Esophagus squamous epithelium (tissue), 5 donors: ENCODE measurements at places on chromosomes 3 and 15. TPM values are rescaled to one million over a fixed set of nuclear protein-coding genes. Genes with fewer than 3 reads are reported as not detected.

- no peaks in the 10 kb centered on the region for H3K27me3 ChIP-seq
- no peak overlapping the region for H3K4me3 ChIP-seq
- H3K4me1 ChIP-seq: no peaks in the 10 kb centered on the region
- no peak overlapping the region for H3K27ac ChIP-seq
- no peaks in the 10 kb centered on the region for H3K36me3 ChIP-seq
- no peak for DNase-seq
Observed at GRCh38 chr3:159480046-159480445, 508.6 kb upstream of the IL12A start.

- no peaks in the 10 kb centered on the region for H3K27me3 ChIP-seq
- H3K4me1 ChIP-seq: peaks cover 7% of the 10 kb centered on the region
- H3K27ac ChIP-seq: peak overlapping the region; percentile 65
- H3K4me3 ChIP-seq: peak overlapping the region; percentile 6
- DNase-seq: no peak
Observed at GRCh38 chr15:71526060-71526820, 284.1 kb upstream of the NR2E3 start.

The CLK3 gene
- total RNA-seq: 46.8 TPM

GRCh38 chr3:157225001-157225400, 65.1 kb upstream of the CCNL1 start:
- H3K27ac ChIP-seq: no peak overlapping the region
- no peaks in the 10 kb centered on the region for H3K4me1 ChIP-seq
- no peak overlapping the region for H3K4me3 ChIP-seq
- no peaks in the 10 kb centered on the region for H3K27me3 ChIP-seq
- no peaks in the 10 kb centered on the region for H3K36me3 ChIP-seq
- no peak for DNase-seq

The QARS1 gene
- total RNA-seq: 258 TPM

GRCh38 chr15:32889214-32889613, 171.4 kb downstream of the GREM1 start:
- no peak overlapping the region for H3K27ac ChIP-seq
- H3K36me3 ChIP-seq: no peaks in the 10 kb centered on the region
- no peak for DNase-seq
- H3K27me3 ChIP-seq: no peaks in the 10 kb centered on the region

DNA sequence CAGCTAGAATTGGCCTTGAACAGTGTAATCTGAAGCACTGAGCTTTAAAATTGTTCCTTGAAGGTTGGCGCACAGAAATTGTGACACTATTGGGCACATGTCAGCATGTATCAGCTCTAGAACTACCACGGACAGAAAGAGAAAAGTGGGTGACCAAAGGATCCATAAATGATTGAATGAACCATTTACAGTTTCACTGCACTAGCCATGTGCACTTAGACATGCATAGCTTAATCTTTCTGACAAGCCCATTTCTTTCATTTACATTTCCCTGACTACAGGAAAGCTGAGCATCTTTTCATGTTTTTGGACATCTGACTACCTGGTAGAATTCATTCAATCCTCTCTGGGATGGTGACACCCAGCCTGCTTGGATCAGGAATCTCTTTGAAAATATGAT, 36.2 kb downstream of the NUDT16 start:
- no peak for DNase-seq
- no peaks in the 10 kb centered on the region for H3K27me3 ChIP-seq
- H3K4me3 ChIP-seq: no peak overlapping the region

DNA sequence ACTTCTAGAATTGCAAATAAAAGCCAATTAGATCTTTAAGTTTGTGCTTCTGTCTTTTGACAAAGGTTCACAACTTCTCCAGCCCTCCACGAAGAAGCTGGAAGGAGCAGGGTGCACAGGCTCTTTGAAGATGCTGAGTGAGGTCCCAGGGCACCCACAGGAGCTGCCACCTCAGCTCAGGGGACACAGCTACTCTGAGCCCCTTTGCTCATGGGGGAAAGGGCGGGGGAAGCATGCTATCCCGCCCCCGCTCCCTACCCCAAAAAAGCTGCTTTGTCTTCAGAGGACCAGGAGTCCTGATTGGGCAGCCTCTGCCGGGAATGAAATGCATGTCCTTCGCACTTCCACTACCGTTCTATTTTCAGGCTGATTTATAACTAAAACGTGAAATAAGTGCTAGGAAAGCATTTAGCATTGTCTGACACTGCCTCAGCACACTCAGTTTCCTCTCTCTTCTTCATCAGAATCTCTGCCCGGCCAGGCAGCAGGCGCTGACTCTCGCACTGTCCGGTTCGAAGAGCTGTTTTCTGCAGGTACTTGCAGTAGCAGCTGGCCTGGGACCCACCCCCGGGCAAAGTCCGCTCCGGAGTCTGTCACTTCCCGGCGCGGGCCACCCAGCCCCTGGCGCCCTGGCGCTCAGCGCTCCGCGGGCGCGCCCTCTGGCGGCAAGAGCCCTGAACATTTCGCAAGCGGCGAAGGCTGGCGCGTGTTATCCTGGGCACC, 45.5 kb upstream of the KLHL25 start:
- peaks cover 19% of the 10 kb centered on the region for H3K27me3 ChIP-seq
- H3K27ac ChIP-seq: no peak overlapping the region
- H3K36me3 ChIP-seq: no peaks in the 10 kb centered on the region
- no peak for DNase-seq
- H3K4me3 ChIP-seq: peak overlapping the region; percentile 29

- no peaks in the 10 kb centered on the region for H3K36me3 ChIP-seq
- H3K4me3 ChIP-seq: no peak overlapping the region
- H3K27me3 ChIP-seq: no peaks in the 10 kb centered on the region
- DNase-seq: no peak
- no peak overlapping the region for H3K27ac ChIP-seq
Observed at GRCh38 chr3:60048447-60048848, 998.6 kb upstream of the CFAP20DC start.

The CORO2B gene
- total RNA-seq: not detected

The PROS1 gene
- total RNA-seq: 14.1 TPM

DNA sequence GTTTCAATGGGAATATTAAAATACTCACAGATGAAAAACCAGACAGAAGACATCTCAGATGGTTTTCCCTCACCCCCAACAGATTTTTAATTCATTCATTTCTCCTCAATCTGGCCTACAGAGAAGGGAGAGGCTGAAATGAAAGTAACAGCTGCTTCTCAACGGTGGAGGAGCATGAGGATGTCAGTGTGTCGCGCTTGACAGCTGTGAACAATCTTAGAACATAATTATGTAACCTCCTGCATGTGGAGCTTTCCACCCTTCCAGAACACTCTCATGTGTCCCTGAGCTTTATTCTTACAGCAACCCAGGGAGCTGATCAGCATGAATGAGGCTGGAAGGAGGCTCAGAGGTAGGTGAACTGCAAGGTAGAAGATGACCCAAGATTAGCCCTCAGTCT, 52.7 kb downstream of the MB21D2 start:
- DNase-seq: no peak
- no peaks in the 10 kb centered on the region for H3K27me3 ChIP-seq
- no peaks in the 10 kb centered on the region for H3K36me3 ChIP-seq
- H3K4me3 ChIP-seq: no peak overlapping the region

The DPH6 gene
- total RNA-seq: 21.4 TPM

- H3K36me3 ChIP-seq: no peaks in the 10 kb centered on the region
- no peaks in the 10 kb centered on the region for H3K27me3 ChIP-seq
- H3K4me1 ChIP-seq: no peaks in the 10 kb centered on the region
- H3K4me3 ChIP-seq: no peak overlapping the region
- H3K27ac ChIP-seq: no peak overlapping the region
- no peak for DNase-seq
Observed at GRCh38 chr15:58212909-58213526, 74.8 kb downstream of the AQP9 start.

The WNT7A gene
- 0.09 TPM for total RNA-seq

The MEGF11 gene
- not detected for total RNA-seq

- no peak overlapping the region for H3K27ac ChIP-seq
- DNase-seq: no peak
- H3K4me3 ChIP-seq: no peak overlapping the region
- peaks cover 27% of the 10 kb centered on the region for H3K4me1 ChIP-seq
- peaks cover 78% of the 10 kb centered on the region for H3K27me3 ChIP-seq
Observed at GRCh38 chr15:41510728-41511127, 2.9 kb downstream of the LTK start.

DNA sequence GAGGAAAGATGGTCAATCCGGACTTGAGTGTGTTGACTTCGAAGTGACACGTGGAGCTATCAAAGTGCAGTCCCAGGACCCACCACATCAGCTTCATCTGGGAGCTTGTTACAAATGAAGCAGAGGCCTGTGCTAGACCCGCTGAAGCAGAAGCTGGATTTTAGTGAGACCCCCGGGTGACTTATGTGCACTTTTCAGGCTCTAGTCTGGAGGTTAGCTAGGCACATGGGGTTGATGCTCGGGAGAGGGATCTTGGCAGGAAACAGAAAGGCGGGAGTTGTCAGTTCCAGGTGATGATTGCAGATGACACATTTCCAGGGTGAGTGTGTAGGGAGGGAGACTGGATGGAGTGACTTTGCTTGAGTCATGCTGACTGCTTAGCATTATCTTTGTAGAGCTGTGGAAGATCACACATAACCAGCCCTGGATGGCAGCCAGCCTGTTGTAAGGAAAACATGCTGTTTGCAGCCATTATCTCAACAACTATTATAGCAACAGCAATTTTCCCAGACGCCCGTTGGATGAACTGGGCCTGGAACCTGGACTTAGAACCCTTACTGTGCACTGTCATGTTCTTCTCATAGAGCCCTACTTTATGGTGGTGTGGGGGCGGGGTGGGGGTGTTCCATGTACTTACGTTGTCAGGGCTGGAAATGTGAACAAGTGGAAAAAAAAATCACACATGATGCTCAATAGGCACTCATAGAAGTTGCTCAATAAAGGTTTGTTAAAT, 122.4 kb downstream of the THSD4 start:
- H3K36me3 ChIP-seq: no peaks in the 10 kb centered on the region
- no peaks in the 10 kb centered on the region for H3K27me3 ChIP-seq
- H3K4me1 ChIP-seq: no peaks in the 10 kb centered on the region
- no peak for DNase-seq
- no peak overlapping the region for H3K27ac ChIP-seq
- H3K4me3 ChIP-seq: no peak overlapping the region
